ENCODE measurements at places on chromosomes 4 and X.

DNA sequence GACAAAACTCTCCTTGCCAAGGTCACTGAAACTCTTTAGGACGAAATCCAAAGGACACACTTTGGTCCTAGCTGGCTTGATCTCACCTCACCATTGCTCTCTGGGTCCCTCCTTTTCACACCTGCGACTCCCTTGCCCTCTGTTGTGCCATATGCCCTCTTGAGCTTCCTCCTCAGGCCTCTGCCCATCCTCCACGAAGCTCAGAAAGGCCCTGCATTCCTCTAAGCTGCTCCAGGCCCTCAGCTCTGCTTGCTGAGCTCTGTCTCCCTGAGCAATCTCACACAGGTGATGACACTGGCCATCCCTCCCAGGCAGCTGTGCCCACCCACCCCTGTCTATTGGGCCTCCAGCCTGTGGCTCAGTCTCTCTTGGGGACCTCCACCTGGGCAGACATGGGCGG lies 10.1 kb upstream of the AFAP1 start:
- no peak for DNase-seq

DNA sequence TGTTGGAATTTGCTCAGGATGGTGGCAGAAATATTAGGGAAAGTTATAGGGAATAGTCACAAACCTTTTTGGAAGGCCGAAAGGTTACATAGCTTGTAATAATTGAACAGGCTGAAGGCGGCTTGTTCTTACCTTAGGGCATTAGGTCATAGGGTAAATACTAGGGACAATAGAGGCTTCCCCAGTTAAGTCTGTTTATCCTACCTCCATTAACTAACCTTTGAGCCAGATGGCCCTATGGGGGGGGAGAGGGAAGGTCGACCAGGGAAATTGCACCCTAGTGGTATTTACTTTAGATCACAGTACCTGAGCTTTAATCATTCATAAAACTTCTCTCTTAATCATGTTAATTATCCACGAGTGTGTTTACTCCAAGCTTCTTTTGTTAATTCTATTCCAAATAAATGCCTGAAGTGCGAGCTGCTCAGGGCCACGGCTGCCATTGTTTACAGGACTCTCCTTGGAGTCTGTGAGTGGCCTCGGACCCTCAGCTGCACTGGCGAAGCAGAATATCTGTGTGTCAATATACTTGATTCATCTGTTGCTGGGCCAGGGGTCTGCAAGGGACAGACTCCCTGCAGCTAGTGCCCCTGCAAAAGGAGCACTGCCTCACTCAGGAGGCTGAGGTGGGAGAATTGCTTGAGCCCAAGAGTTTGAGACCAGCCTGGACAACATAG lies 22.9 kb downstream of the PAGE2 start:
- no peak for DNase-seq

GRCh38 chr4:876780-877179 lies 50.9 kb upstream of the CPLX1 start:
- no peak for DNase-seq

DNA sequence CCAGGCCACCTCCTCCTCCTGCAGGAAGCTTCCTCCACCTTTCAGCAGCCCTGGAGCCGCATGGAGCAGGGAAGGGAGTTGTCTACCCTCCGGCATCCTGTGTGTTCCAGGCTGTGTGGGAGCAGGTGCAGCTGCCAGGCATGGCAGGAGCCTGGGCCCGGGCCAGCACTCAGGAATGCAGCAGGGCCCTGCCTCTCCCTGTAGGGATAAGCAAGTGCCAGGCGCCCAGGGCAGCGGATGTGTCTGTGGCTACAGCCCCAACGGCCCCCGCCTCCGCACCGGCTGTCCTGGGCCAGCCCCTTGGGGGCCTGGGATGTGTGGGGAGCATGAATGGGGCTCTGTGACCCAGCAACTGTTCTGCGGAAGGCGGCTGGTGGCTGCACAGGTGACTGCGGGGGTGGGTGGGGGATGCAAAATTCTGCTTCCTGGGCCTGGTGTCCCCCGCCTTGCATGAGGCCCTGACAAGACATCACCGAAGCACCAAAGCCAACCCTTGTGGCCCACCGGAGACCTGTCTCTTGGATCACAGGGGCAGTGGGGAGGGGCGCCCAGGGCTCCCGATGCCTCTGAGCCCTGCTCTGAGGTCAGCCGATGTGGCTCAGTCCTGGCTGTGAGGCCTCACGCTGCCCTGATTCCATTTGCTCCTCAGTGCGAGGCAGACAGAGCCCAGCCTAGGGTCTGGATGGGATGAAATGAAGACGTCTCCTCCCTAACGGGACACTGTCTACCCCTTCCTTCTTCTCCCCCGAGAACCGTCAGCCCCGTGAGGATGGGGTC lies 1.4 kb upstream of the DOK7 start:
- no peak for DNase-seq

- DNase-seq = no peak
Observed at GRCh38 chrX:50747471-50747900, 66.5 kb downstream of the SHROOM4 start.

- no peak for DNase-seq
Observed at GRCh38 chr4:182897601-182898478, 19.3 kb downstream of the DCTD start.
